ENCODE measurements at places on chromosomes 6 and 20.

DNA sequence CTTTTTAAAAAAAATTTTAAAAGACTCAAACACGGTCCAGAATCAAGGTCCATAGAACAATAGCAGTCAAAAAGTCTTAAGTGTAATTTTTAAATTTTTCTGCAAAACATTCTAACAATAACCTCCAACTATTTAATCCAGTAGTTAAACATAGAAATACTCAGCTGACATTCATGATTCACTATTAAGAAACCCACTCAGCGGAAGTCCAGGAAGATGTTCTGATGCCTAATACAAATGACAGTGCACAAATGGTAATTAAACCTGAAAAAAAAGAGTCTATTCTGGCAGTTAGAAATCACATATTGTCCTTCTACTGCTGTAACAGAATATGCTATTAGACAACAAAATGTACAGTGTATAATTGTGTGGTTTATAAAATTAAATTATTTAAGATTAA, 128.2 kb upstream of the BMP5 start:
- DNase-seq, result no peak

- DNase-seq, result peak; percentile 61
These were observed 204.5 kb downstream of the KIF16B start for GRCh38 chr20:16368645-16369292.

GRCh38 chr6:26043384-26044139, 43.7 kb upstream of the HFE start:
- DNase-seq, result peak; percentile 98

- no peak for DNase-seq
These were observed 29.2 kb downstream of the SLC35A1 start for GRCh38 chr6:87501809-87502572.

- DNase-seq, result peak; percentile 49
These were observed 131.7 kb upstream of the MLIP start for GRCh38 chr6:53979468-53980067.

- DNase-seq, result no peak
These were observed 80.2 kb downstream of the MAP7 start for GRCh38 chr6:136470044-136470443.

DNA sequence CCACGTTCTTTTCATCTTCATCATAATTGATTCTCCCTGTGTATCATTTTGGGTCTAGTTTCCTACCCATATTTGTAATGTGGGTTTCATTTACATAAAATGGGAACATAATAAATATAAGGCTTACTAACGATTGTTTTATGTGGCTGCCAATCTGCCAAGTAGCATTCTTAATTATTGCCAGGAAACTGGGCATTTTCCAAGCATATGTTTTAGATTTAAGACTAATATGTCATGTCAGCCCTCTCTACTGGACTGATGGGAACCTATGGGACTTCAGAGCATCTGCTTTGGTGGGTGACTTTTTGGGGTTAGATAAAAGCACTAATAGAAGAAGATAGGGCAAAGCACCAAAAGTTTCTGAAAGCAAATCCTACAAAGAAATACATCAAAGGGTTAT, 157.5 kb downstream of the TBX18 start:
- DNase-seq, result peak; percentile 69

DNA sequence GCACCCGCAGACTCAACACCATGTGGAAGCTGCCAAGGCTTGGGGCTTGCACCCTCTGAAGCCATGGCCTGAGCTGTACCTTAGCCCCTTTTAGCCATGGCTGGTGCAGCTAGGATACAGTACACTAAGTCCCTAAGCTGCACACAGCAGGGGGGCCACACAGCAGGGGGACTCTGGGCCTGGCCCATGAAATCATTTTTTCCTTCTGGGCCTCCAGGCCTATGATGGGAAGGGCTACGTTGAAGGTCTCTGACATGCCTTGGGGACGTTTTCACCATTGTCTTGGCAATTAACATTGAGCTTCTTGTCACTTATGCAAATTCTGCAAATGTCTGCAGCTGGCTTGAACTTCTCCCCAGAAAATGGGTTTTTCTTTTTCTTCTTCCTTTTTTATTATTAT, 103.3 kb downstream of the SLC16A10 start:
- no peak for DNase-seq

- DNase-seq, result no peak
These were observed 37.9 kb downstream of the AGPAT4 start for GRCh38 chr6:161235776-161236633.

DNA sequence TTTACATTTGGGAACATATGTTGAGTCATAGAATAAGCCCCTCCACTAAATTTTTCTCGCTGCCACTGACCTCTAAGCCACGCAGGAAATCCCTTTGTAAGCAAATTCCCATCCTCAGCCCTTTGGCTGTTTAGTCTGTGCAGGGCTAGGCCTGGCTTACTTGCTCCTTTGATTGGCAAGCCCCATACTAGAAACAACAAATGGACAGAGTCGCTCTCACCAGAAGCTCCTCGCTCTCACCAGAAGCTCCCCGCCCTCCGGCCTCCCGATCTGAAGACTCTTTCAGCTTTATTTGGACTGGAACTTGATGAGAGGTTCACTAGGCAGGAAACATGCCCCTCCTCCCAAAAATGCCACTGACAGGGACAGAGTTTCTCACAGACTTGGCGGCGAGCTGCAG, 149.2 kb upstream of the EXOC2 start:
- no peak for DNase-seq

DNA sequence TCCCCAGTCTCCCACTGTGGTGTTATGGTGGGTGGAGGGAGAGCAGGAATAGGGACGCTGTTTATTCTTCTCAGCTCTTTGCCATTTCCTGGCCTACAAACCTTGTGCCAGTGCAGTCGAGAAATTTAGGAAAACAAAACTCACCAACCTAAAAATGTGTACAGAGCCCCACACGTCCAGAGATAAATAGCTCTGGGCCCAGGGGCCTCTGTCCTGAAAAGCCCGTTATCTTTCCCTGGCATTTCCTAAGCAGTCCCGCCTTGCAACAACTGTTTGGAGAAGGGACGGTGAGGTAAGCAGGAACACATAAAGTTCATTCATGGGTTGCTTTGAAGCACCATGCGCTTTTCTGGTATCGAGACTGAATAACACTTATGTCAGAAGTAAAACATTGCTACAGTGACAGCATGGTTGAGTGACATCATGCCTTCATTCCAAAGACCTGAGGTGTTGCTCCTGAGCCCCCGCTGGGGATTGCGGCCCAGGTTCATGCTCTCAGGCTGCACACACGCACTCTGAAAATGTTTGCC, 80.1 kb upstream of the NXT1 start:
- peak; percentile 3 for DNase-seq

DNA sequence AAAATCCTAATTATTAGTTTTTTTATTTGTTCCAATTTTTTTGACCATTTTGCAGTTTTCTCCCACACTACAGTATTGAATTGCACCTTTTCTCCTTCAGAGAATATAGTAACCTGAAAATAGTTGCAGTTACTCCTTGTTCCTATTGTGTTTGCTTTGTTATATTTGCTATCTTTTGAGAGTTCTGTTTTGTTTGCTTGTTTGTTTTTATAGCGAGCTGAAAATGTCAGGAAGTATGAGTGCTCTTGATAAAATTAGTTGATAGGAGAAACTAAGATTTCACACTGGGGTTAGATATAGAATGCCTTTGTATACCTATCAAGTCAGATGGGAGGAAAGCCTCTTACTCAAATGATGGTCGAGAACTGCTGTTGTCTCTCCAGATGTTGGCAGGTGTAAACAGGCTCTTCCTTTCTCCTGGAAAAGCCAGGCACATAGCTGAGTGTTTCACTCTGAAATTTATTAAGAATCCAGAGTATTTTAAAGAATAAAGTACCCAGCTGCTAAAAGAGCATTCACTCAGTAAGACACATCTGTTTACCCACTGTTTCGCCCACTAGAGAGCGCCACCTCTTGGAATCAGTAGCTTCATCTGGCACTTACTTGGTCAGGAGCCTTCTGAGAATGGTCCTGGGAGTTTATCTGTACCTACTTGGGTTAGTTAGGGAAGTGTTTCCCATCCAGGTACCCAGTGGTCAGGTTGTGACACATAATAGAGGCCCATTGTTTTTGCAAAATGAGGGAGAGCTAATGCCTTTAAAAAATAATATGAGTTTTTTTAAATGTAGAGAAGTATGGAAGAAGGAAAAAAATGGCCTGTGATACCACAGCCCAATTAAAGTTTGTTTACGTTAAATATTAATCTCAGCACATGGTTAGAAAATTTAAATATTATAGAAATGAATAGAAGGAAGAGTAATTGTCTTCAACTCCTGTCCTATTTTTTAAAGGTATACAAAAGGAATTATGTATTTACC, 11.2 kb downstream of the NT5DC1 start:
- DNase-seq, result peak; percentile 47
